Muscle of back (tissue), 13 donors: ENCODE measurements at places on chromosomes 3 and 15. TPM values are rescaled to one million over a fixed set of nuclear protein-coding genes. Genes with fewer than 3 reads are reported as not detected.

DNA sequence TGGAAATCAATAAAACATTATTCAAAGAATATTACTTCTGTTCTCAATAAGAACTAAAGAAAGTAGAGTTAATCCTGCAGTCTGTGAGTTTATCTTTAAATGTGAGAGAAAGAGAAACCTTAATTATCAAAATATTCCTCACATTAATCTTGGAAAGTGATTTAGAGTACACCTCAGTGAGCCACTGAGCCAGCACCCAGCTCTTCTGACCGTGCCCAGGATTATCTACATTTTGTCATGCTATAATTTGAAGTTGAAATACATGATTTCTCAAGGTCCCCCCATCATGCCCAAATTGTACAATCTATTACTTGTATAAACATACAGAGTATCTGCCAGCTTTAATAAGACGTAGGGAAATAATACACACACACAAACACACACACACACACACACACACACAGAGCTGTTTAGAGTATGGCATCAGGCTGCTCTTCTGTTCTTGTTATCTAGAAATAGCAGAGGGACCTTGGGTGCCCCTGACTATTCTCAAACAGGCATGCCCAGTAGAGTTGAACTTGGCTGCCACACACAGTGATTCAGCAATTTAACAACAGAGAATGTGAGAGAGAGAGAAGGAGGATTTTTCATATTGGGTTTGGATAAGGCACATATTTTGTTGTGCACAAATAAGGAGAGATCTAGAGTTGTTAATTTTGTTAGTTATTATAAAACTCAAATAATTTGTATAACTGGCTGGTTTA lies 74.4 kb downstream of the P2RY1 start:
- no peak for DNase-seq

GRCh38 chr3:187255314-187255713 lies 36.2 kb downstream of the MASP1 start:
- DNase-seq = no peak

GRCh38 chr3:70247955-70248354 lies 64.5 kb downstream of the MDFIC2 start:
- no peak for DNase-seq

DNA sequence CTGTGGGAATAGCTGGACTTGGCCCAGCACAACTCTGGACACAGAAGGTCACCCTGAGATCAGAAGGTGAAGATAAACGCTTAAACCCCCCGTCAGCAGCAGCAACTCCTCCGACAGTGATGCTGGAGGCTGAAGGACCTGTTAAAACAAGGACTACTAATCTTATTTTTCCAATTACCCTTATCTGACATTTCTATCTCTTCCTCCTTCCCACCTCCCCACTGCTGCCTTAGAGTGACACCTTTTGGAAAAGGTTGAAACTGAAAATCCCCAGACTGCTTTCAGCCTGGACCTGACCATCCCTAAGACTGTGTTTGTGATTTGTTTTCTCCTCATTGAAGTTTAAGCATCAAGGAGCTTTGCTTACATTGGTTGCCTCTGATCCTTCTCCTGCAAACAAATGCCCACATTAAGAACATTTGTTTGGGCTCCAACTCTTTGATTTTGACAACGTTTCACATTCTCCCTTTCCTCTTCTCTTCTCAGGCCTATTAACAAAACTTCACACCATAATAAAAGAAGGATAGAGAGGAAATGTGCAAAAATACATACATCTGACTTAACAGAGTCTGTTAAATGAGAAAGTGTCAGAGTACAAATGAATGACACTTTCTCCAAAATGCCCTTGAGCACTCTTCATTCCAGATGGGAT lies 410.6 kb upstream of the WNT5A start:
- no peak for DNase-seq

DNA sequence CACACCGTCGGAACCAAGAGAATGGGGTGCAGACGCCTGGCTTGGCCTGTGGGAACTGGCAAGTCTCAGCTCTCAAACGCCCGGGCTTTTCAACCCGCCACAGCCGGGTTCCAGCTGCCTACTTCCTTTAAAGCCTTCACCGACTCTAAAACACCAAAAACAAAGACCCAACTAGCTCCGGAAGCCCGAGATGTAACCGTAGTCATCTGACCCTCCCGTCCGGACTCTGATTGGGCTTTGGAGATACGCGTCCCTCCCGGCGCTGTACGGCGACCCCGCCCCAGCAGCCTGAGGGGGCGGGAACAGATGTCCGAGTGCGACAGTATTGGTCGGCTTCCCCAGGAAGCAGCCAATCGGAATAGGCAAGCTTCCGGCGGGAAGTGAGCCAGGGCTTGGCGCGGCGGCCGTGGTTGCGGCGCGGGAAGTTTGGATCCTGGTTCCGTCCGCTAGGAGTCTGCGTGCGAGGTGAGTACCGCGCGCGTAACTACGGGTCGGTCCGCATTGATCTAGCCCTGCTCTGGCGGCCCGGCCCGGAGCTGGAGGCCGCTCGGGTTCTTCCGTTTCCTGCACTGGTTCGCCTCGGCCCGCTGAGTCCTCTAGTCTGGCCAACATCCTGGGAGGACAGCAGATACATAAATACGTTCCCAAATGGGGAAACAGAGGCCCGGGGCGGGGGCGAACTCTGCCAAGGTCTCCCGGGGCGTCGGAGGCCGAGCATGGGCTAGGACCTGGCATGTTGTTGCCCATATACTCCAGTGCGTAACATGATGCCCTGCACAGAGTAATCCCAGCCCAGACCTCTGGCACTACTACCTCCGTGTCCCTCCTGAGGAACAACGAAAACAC lies at the start of gene BLM:
BLM (plus strand) TSS at position 371 of the 846 bp plus-strand sequence. CDS start 30,047 bp downstream, outside the sequence.
- peak; percentile 99 for DNase-seq

The NEO1 gene
- 49.5 TPM for polyA plus RNA-seq

The ECE2 gene
- not detected for polyA plus RNA-seq

The LIPH gene
- polyA plus RNA-seq = 0.31 TPM

The SCAANT1 gene
- polyA plus RNA-seq = 1.0 TPM

The HTR3E gene
- not detected for polyA plus RNA-seq

The RTP3 gene
- polyA plus RNA-seq = not detected
